ENCODE measurements at places on chromosomes 3 and 15.

DNA sequence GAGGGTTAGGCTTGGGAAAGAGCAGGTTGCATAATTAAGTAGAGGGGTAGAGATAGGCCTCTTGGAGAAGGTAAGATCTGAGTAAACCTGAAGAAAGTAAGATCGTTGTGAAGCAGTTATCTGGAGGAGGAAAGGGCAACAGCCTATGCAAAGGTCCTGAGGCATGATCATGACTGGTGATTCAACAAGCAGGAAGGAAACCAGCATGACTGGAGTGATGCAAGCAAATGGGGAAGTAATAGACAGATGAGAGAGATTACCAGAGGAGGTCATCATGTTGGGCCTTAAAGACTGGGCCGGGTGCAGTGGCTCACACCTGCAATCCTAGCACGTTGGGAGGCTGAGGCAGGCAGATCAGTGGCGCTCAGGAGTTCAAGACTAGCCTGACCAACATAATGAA lies 360.2 kb downstream of the EPHB1 start:
- DNase-seq: no peak

GRCh38 chr3:31247850-31248562 lies 284.7 kb upstream of the STT3B start:
- no peak for DNase-seq

- no peak for DNase-seq
Observed at GRCh38 chr15:32986147-32986546, 208.4 kb downstream of the FMN1 start.

GRCh38 chr3:3851621-3852323 lies 52.5 kb downstream of the LRRN1 start:
- DNase-seq: no peak

DNA sequence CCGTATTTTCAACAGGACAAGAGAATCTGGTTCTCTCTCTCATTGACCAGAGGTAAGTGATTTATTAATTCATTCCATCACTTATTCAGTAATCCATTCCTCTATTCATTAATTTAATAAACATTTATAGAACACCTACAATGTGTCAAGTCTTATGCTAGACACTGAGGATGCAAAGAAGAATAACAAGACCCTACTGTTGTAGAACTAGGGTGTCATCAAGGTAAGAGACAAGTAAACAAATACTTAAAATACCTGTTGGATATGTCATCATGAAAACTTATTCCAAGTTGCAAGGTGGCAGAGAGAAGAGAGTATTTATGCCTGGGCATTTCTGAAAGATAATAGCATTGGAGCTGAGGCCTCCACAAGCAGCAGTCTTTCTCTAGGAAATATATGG lies 257.8 kb downstream of the CDIN1 start:
- no peak for DNase-seq

DNA sequence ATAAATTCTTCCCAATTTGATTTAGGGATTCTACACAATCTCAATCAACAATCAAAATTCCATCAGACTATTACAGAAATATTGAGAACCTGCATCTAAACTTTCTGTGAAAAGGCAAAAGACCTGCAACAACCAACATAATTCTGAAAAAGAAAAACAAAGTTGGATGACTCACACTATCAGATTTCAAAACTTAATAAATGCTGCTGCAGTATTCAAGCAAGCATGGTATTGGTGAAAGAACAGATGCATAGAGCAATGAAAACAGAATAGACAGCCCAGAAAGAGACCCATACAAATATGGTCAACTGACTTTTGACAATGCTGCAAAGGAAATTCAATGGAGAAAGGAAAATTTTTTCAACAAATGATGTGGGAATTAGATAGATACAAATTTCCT lies 477.1 kb upstream of the NR2F2 start:
- DNase-seq: no peak

- no peak for DNase-seq
Observed at GRCh38 chr3:52406231-52406661, 38.7 kb downstream of the SEMA3G start.

- no peak for DNase-seq
Observed at GRCh38 chr3:98171071-98171470, 4.6 kb downstream of the OR5H15 start.

DNA sequence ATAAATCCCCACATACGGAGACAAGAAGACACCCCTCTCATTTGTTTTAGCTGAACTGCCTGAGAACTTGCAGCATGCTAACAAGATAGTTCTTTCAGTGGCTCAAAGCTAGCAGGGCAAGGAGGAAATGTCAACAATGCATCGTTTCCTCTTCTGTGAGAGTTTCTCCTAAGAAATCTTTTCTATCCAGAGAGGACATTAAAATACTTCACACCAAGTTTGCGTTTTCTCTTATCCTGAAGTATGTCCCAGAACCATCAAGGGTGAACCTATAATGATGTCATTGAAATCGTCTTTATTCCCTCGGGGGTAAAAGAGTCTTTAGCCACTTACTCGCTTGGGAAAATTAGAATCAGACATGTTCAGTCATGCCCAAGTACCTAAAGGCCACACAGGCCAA lies 541.7 kb upstream of the MDFIC2 start:
- no peak for DNase-seq

GRCh38 chr3:114178770-114179368 lies at the start of gene DRD3:
TSS of gene DRD3 (minus strand) at chr3:114179052. CDS start at chr3:114171992, 7,060 bp downstream.
- DNase-seq: peak; percentile 42

GRCh38 chr3:16374047-16374934 lies 109.3 kb downstream of the OXNAD1 start:
- DNase-seq: peak; percentile 74

- no peak for DNase-seq
Observed at GRCh38 chr3:61871644-61872043, 310.3 kb downstream of the PTPRG start.

- DNase-seq: no peak
Observed at GRCh38 chr3:27219127-27219845, 149.9 kb downstream of the NEK10 start.

DNA sequence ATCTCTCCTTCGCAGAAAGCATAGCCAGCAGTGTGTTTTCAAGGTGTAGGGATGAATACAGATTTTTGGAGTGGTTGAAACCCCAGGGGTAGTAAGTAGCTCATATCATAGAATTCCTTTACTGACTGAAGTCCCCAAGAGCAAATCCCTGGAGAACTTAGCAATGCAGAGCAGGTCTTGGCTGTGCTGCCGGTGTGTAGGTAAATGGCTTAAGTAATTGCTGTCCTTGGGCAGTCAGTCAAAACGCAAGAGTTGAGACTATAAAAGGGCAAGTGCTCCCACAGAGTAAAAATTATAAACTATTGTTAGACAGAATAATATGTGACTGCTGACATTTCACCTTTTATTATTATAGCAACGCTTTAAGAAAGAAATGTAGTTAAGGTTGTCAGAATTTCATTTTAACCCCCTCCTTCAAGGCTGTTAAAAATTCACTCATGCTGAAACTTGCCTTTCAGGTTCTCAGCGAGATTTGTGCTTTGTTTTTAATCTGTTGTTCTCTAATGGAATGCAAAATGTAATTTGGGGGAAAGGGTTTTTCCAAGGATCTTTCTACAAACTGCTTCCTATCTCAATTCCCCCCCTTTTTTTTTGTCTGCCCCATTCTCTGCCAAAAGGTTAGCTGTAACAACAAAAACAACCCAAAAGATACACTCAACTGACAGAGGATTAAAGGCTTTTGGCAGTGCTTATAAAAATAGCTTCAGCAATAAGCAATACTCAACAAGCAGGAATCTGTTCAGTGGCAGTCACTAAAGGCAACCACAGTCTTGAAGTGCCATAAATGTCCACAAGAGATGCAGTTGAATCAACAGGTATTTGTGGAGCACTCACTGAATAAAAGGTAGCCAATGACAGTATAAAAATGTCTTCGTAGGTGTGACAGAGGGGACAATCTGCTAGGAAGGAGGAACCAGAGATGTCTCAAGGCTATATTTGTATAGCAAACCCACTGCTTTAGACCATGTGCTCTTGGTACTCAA lies 105.3 kb downstream of the THRB start:
- no peak for DNase-seq
